ENCODE measurements at places on chromosomes 2 and 18.
A peak's percentile ranks its signal among the peaks of the same experiment; 100 is the strongest.

DNA sequence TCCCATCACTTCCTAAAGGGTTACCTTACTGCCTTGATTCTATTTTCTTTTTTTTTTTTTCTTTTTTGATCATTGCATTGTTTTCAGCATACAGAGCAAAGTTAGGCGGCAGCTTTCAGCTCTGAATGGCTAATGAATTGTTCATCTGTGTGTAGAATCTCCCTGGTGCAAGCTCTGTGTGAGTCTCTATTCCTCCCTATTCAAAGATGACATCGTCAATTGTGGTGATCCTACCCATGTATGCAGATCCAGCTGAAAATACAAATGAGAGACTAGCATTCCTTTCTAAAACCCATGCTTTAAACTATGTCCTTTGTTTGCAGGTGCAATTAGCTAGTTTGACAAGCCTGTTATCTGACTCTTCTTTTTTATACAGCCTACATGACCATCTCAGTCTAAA is 539.0 kb downstream of the ARHGAP15 start:
- DNase-seq = no peak

DNA sequence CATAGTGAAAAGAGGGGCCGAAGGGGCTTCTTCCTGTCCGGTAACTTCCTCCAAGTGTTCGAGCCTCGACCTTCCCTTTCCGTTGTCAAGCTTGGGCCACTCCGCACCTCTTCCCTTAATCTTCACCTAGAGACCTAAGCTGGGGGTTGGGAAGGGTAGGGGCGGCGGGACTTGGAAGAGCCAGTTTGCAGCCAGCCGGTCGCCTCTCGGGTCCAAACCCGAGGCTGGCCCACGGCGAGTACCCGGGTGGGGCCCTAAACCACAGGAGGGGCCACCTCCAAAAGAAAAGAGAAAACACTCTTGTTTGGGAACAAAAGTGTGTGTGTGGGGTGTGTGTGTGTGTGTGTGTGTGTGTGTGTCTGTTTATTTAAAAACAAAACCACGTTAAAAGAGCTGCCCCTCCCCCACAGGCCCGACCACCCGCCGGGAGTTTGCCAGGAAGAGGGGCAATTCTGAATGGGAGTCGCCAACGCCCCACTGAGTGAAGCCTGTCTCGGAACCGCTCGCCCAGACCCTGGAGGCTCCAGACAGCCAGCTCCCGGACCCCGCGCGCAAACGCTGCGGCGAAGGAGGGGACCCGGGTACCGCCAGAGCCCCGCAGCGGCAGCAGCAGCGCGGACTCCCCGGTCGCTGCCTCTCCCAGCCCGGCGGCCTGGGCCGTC is 488 bp upstream of the RHOB start:
- no peak for DNase-seq

GRCh38 chr2:726169-726568 is 49.0 kb upstream of the TMEM18 start:
- no peak for DNase-seq

DNA sequence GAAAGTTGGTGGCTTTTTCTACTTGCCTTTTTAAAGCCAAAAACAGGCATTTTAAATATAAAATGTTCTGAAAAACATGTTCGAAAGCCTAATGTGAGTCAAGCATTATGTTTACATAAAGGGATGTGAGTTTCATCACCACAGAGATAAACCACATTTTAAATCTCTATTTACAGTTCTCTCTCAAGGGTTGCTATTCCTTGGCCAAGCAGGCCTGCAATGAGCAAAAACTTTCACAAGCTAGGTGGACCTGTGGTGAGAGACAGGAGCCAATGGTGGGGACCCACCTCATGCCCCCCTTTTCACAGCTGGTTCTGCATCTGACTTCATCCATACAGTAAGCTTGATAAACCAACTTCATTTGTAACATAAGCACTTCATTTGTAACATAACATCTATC is 65.1 kb downstream of the CUL3 start:
- peak; percentile 59 for DNase-seq

DNA sequence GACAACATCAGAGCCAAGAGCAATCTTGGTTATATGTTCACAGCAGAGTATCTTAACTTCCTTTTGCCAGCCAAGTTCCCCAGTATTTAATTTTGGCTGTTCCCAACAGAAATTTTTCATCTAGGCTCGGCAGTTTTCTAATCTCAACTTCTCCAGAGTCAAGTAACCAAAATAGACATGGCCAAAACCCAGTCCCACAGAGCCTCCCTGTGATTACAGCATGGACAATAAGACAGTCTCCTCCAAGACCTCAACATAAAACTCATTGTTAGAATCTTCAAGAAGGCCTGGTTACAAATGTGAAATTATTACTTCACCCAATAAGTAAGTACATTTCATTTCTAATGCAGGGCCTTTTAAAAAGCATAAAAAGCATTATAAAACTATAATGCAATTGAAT is 445.7 kb downstream of the NCKAP5 start:
- DNase-seq = no peak

DNA sequence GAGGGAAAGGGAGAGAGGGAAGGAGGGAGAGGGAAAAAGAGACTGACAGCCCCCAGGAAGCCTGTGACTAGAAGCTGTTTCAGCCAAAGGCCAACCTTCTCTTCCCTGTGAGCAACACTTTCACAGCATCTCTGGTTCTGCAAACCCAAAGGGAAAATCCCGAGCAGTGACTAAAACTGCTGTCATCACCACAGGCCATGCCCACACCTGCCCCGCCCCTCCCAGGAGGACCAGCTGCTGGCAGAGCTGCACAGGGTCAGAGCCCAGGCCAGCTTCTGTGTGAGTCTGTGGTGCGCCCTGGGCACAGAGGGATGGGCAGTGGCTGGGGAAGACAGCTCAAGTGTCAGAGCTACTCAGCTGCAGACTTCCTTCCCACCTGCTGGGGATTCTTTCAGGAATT is 64.9 kb upstream of the OTOS start:
- DNase-seq = peak; percentile 97
